HepG2 (cell line): ENCODE measurements at places on chromosomes 12 and 14.

DNA sequence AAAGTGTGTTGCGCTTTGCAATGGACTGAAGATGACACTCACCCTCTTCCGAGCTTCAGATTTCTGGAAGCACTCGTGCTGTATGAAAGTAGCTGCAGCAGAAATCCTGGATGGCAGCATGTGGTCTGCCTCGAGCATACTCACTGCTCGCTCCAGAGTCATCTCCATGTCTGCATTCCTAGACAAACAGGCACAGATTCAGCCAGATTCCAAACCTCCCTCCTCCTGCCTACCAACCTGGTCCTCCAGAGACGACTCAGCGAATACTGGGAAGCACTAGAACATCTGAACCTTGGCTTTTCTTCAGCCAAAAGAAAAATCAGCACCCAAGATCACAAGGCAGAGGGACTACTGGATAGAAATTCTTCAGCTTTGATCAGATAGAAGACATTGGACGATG is 27.7 kb downstream of the PKP2 start:
- DNase-seq, result no peak

- DNase-seq, result no peak
Observed at GRCh38 chr14:34340025-34340625, 121.9 kb downstream of the SPTSSA start.

DNA sequence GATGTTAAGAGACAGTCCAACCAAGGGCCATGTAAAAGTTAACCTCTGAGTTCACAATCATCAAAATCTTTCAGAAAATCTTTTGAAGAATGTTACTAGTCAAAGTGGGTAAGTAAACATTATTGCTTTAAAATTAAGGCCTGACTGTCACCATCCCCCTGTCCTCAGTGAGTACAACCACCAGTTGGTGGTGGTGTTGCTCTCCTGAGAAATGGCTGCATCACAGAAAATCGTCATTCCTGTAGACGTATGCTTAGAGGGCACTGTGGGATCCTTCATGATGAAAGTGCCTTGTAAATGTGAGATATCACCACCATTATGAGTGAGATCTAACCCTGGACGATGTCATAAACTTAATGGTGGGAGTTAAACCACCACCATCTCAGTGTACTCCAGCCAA is 451.2 kb downstream of the RPS29 start:
- DNase-seq, result no peak

DNA sequence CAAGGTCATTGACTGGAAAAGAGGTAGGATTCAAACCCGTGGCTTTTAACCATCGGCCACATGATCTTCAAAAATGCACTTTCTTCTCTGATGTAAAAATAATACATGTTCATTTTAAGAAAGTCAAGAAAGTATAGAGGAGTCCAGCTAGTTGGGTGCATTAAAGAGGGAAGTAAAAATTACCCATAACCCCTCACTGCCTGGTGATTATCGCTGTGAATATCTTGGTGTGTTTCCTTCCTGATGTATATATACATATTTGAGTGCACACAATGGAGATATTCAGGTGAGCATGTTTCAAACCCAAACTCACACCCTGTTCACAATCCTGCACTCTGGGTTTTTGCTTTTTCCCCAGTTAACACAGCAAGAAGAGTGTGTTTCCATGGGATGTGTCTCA is 47.5 kb upstream of the OAS1 start:
- DNase-seq, result no peak

DNA sequence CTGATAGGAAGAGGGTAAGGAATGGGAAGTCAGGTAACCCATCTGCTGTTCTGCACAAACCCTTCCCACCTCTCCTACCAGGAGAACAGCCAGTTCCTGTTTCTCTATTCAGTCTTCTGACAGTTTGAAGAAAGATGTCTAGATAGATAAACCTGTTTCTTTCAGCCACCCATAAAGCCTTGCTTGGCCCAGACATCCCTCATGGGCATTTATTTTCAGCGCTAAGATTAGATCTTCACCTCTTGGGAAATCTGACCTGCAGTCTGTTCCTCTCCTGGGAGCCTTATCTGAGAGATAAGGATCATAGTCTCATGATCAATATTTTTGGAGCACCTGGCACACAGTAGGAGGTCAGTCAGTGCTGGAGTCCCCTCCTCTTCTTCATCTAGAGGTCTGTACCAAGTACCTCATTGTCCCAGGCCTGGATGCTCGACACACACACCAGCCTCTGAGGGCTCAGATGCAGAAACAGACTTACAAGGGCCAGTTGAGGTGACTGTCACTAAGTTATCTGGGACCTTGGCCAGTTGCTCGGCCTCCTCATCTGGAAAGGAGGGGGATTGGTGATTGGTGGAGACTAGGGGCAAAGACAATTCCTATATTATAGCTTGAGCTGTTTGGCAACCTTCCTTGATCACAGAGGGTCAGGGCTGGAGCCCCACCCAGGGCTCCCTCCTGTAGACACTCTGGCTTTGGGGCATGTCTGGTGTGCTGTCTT is 18.2 kb downstream of the ACVRL1 start:
- no peak for DNase-seq

GRCh38 chr12:53474819-53475218 is 22.9 kb downstream of the PCBP2 start:
- DNase-seq, result no peak

DNA sequence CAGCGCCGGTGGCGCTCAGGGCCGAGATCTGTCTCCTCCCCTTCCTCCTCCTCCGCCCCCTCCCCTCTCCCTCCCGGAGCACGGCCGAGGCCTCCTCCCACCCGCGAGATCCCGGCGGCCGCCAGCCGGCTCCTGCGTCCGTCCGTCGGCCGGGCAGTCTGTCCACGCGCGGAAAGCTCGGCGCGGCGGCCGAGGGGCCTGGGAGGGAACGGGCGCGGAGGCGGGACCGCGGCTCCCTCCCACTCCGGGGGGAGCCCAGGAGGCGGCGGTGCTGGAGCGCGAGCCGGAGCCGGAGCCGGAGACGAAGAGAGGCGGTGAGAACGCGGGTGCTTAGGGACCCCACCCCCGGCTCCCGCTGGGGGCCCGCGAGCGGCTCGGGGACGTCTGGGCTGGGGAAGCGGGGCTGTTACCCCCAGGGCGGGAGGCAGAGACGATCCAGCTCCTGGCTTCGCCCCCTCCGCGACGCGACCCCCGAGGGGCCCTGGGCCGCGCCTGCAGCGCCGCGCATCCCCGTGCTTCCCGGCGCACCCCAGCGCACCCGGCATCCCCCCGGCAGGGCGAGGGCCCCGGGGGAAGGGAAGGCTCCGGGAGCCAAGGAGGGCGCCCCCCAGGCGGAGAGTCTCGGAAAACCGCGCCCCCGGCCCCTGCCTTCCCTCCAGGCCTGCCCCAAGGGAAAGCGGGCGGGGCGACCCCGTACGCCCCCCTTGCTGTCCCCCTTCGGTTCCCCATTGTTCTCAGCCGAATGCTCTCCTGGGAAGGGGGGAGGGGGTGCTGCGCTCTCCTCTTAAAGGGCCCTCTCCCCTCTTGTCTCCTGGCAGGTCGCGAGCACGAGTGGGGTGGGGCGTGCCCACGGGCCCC is at the start of gene DTX1:
DTX1 (plus strand) TSS at position 100 of the 858 bp plus-strand sequence. CDS start 1,463 bp downstream, outside the sequence.
- no peak for DNase-seq

DNA sequence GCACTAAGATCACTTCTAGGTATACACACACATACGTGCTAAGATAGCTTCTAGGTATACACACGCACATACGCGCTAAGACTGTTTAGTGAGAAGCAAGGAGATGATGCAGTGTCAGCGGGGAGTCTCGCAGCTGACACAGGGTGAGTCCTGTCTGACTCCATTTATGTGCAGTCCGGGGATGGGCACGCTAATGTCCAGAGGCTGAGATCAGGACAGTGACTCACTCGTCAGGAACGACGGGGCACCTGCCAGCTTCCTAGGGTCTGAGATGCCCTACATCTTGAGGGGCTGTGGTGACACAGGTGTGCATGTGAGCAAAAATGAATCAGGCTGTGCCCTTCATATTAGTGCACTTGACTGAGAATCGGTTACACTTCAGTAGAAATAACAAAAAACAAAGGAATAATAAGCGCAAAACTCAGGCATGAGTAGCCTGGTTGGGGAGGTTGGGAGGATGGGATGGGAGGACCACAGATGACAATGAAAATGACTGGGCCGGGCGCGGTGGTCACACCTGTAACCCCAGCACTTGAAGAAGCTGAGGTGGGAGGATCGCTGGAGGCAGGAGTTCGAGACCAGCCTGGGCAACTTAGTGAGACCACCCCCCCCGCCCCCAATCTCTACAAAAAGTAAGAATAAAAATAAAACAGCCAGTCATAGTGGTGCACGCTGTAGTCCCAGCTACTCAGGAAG is 29.1 kb upstream of the ULK1 start:
- no peak for DNase-seq

GRCh38 chr12:131209082-131210070 is 255.7 kb downstream of the ADGRD1 start:
- no peak for DNase-seq

- DNase-seq, result peak; percentile 49
Observed at GRCh38 chr12:102300824-102301461, 103.3 kb upstream of the PMCH start.

- DNase-seq, result no peak
Observed at GRCh38 chr14:22465201-22465840, 123.7 kb downstream of the DAD1 start.

DNA sequence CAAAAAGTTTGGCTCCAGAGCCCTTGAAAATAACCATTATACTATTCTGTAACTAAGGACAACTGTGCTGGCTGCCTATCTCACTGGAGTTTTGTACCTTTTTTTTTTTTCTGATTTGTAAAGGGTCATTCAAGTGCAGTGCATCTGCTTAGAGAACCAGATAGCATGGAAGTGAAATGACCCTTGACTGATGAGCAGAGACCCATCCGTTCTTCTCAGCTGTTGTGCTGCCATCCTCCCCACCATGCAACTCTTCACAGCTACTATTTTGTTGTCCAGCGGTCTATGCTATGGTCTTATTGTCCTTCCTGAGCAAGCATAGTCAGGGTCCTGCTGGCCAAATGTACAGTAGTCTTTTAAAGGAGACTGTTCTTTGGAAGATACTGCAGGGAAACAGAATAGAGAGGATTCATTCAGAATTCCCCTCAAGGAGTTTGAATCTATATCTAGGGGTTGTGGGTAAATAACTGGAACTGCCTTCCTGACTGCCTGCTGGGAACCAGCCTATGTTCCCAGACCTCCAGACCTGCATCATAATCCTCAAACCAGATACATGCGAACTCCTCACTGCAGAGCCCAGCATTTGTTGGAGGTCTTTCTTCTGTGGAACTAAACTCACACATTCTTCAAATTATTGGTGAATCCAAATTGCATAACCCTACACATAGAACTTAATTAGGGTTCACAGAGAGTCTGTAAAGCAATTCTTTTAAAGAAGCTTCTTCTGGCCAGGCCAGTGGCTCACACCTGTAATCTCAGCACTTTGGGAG is 41.1 kb downstream of the GPR19 start:
- no peak for DNase-seq

- DNase-seq, result no peak
Observed at GRCh38 chr12:72989458-72989947, 717.3 kb downstream of the TRHDE start.

GRCh38 chr12:40146800-40147797 is 41.2 kb upstream of the SLC2A13 start:
- no peak for DNase-seq

- no peak for DNase-seq
Observed at GRCh38 chr14:37202812-37203211, 5.1 kb downstream of the MIPOL1 start.

- DNase-seq, result no peak
Observed at GRCh38 chr12:108633534-108634248, at the start of gene SELPLG. TSS of gene SELPLG (minus strand) at chr12:108633894. CDS start at chr12:108624307, 9,587 bp downstream.

DNA sequence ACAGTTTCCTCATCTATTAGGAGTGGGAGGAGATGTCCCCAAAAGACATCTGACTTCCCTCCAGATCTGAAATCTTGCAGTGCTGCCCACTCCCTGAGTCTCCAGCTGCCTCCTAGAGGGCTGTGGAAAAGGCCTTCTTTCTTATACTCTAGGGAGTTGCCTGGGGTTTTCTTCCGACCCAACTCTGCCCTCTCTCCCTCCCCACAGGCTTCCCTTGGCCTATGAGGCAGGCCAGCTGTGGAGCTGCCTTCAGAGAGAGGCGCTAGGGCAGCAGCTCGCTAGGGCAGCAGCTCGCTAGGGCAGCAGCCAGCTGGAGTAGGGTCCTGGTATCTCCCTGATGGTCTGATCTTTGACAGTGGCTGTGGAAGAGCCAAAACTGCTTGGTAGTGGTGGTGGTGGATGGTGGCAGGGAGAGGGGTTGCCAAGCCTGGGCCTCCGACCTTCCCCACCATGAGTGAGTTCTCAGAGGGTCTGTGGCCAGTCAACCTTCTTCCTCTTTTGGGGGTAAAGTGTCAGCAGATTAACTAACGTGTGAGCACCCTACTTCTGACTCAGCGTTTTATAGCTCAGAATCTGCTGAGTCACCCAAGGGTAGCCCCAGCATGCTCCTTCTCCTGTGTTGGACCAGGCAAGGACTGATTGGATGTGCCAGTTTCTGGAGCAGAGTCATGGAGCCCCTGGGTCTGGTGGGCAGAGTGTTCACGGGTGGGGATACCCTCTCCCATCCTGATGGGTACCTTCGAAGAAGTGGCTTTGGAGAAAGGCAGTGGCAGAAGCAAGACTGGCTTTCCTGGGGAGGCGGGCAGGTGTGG is 2.3 kb downstream of the SLC48A1 start:
- DNase-seq, result no peak

- no peak for DNase-seq
Observed at GRCh38 chr14:48350971-48351370, 675.6 kb upstream of the MDGA2 start.

DNA sequence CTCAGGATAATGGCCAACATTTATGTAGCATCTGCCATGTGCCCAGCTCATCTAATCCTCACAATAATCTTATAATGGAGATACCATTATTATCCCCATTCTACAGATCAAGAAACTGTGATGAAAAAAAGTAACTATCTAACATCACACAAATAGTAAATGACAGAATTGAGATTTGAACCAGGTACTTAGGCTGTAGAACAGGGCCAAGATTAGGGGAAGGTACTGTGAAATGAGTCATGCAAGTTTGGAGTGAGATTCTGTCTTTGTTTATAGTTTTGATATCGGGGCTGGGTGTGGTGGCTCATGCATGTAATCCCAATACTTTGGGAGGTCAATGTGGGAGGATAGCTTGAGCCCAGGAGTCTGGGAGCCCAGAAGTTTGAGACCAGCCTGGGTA is 1.3 kb upstream of the GNPTAB start:
- DNase-seq, result no peak

- no peak for DNase-seq
Observed at GRCh38 chr14:101836135-101836534, 74.6 kb downstream of the PPP2R5C start.

DNA sequence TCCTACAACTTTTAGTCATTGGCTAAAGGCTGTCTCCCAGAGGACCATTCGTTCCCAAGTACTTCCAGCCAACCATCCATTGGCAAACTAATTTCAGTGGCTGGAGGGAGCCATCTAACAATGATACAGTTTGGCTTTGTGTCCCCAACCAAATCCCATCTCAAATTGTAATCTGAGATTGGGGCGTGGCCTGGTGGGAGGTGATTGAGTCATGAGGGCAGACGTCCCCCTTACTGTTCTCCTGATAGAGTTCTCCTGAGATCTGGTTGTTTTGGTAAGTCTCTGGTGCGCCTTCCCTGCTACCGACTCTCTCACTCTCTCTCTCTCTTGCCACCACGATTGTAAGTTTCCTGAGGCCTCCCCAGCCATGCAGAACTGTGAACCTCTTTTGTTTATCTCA is 99.7 kb upstream of the FUT8 start:
- no peak for DNase-seq

- DNase-seq, result no peak
Observed at GRCh38 chr14:102629808-102630350, 37.4 kb downstream of the RCOR1 start.
